HS-5 (cell line): ENCODE measurements at places on chromosomes 11 and 22.

DNA sequence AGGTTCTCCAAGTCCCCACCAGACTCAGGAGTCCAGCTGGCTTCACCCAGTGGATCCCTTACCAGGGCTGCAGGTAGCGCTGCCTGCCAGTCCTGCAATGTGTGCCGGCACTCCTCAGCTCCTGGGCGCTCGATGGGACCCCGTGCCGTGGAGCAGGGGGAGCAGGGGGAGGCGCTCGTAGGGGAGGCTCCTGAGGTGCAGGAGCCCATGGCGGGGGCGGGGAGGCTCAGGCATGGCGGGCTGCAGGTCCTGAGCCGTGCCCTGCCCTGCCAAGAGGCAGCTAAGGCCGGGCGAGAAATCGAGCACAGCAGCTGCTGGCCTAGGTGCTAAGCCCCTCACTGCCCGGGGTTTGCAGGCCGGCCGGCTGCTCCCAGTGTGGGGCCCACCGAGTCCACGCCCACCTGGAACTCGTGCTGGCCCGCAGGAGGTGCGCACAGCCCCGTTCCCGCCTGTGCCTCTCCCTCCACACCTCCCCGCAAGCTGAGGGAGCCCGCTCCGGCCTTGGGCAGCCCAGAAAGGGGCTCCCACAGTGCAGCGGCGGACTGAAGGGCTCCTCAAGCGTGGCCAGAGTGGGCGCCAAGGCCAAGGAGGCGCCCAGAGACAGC lies 792.9 kb upstream of the CCDC179 start:
- no peak for DNase-seq

DNA sequence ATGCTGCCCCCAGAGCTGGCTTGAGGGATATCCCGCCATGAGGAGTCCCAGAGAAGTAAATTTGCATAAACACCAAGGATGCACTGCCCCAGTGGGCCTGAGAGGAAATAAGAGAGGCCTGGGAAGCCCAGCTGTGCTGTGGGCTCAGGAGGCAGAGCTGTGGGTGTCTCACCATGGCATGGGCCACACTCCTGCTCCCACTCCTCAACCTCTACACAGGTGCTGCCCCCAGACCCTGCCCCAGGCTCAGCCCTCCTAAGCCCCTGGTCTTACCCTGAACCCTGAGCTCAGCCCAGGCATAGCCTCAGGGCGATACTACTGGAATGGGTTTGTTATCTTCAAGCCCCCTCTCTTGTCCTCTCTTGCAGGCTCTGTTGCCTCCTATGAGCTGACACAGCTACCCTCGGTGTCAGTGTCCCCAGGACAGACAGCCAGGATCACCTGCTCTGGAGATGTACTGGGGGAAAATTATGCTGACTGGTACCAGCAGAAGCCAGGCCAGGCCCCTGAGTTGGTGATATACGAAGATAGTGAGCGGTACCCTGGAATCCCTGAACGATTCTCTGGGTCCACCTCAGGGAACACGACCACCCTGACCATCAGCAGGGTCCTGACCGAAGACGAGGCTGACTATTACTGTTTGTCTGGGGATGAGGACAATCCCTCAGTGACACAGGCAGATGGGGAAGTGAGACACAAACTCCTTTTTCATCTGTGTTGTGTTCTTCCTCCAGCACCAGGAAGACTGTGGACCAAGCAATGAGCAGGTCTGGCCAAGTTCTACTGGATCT lies 59.9 kb downstream of the GGTLC2 start:
- DNase-seq: no peak

DNA sequence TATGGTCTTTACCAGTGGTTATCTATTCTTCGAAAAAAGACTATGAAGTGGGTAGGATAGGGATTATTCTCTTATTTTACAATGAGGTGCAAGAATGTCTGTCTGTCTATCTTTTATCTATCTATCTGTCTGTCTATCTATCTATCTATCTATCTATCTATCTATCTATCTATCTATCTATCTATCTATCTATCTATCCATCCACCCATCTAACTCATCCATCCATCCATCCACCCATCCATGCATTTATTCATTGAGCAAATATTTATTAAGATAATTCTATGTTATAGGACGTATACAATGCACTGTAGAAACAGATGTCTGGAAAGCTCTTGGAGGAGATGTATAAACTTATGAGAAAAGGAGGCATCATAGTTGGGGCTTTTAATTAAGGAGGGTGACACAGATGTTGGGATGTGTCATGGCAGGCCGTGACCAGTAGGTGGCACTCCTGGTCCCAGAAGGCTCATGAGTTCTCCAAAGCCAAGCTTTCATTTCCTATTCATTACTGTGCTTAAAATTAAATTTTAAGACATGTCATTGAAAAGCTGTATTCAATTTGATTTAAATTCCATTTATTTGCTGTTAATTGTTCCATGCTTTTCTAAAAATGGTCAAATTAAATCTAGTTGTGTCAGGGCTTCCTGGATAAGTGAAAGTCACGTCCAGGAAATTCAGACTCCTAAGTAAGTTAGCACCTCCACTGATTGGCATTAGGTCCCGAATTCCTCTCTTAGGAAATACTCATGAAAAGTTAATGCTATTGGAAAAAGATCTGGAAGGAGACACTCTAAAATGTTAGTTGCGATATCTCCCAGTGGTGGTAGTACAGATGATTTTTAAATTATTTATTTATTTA lies 19.0 kb upstream of the E2F8 start:
- DNase-seq: peak; percentile 37

GRCh38 chr11:9823439-9823838 lies 159.6 kb downstream of the SWAP70 start:
- DNase-seq: no peak

DNA sequence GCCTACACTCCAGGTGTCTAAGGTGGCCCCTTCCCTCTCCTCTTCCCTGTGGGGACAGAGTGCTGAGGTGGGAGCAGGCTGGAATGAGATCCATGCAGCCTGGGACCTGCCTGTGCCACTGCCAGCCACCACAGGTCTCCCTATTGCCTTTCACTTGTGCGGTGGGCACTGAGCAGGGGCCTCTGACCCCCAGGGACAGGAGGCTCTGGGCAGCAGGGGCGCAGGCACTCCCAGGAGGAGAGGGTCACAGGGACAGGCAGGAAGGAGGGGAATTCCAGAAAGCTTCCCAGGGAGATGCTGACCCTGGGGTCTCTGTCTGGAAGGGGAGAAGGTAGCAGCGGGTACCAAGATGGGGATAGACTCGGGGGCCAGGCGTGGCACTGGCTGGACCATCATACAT lies 228.5 kb upstream of the B3GAT1 start:
- DNase-seq: no peak

- no peak for DNase-seq
Observed at GRCh38 chr22:23564276-23564675, 15.8 kb downstream of the IGLL1 start.

- DNase-seq: no peak
Observed at GRCh38 chr22:27084130-27084529, 426.7 kb downstream of the MIAT start.

DNA sequence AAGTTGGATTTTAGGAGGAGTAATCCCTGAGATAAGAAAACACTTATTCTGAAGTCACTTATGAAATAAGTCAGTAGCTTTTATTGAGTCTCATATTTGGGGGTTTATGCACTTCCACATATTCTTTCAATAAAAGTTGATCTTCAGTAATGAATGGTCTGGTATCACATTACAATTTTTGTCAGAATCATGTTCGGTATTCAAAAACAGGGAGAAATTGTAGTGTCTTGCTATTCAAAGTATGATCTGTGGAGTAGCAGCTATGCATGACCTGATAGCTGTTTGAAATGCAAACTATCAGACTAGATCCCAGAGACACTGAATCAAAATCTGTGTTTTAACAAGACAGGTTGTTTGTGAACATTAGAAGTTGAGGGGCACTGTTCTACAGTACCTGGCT lies 857.6 kb downstream of the METTL15 start:
- no peak for DNase-seq

- no peak for DNase-seq
Observed at GRCh38 chr22:30905696-30906341, 62.8 kb downstream of the MORC2 start.

GRCh38 chr11:40405614-40406013 lies 1053.8 kb downstream of the LRRC4C start:
- no peak for DNase-seq

DNA sequence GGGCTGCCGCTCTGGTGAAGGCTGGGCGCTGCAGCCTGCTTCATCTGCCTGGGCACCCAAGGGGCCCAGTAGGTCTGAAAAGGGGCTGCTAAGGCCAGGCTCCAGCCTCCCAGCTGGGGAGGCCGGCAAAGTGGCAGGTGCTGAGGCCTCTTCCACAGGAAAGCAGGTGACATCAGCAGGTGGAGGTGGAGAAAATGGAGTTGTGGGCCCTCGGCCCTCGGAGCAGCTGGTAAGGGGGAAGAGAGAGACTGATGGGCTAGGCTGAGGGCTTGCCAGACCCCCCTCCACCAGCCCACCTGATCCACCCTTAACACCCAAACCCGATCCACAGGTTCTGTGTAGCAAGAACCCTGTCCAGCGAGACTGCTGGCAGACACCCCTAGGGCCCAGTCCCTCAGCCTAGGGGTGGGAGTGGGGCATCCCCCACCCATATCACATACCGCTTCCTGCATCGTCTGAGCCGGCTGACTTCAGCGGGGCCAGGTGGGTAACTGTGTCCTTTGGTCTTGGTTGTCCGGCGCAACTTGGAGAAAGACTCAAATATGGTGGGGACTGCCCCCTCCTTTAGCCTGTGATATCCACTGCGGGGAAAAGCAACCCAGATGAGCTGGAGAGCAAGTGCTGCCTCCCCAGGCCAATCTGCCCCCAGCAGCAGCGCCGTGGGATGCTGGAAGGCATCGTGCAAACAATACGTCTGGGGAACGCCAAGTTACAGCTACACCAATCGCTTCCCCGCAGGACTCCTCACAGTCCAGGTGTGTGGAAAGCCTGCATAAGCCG lies 1.5 kb downstream of the THAP7 start:
- no peak for DNase-seq

- DNase-seq: no peak
Observed at GRCh38 chr11:118763041-118763440, 27.9 kb downstream of the DDX6 start.

DNA sequence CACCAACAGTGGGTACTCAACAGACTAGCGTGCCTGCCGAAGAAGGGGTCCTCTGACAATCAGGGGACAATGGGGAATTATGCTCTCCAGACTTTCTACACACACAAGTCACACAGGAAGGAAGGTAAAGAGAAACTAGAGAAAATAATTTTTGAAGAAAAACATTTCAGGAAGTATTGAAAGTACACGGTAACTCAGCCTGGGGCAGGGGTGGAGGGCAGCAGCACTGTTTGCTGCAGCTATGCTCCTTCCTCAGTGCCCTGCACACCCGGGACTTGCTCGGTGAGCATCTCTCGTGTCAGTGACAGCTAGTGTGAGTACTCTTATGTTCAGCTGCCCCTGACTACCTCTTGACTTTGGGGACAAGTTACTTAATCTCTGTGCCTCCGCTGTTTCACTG lies 18.0 kb upstream of the APOA1 start:
- DNase-seq: no peak

DNA sequence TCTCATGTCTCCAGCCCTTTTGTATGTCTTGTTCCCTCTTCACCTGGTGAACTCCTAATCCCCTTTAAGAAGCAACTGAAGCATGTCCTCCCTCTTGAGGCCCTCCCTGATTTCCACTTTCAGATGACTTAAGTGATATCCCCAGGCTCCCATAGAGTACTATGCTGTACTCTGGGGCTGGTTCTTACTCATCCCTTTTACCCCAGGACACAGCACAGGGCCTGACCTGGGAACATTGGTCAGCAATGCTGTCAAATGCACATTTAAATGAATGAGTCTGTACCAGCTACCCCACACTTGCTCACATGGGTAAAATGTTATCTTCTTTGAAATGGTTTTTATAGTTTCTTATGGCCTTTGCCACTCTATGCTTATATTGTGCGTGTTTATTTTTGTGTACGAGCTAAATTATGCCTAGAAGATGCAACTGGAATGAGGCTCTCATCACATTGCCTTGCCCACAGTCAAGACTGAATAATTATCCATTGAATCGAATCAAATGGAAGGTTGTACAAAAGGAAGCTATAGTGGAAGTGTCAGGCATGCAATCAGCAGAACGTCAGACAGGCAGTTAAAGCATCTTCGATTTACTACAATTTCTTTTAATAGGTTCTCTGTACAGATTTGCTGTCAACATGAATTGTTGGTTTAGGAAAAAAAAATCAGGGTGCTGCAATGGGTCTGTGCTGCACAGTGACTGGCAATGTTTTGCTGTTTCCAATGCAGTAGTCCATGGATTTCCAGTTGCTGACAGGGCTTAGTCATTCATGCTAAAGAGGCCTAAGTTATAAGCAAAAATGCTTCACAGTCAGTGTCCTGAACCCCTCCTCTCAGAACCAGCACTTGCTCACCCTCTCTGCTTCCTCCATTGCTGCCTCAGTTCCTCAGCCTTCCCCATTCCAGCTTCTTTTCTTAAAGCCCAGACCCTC lies 79.5 kb downstream of the PARVA start:
- no peak for DNase-seq

GRCh38 chr11:120174866-120175265 lies 36.0 kb upstream of the OAF start:
- no peak for DNase-seq

DNA sequence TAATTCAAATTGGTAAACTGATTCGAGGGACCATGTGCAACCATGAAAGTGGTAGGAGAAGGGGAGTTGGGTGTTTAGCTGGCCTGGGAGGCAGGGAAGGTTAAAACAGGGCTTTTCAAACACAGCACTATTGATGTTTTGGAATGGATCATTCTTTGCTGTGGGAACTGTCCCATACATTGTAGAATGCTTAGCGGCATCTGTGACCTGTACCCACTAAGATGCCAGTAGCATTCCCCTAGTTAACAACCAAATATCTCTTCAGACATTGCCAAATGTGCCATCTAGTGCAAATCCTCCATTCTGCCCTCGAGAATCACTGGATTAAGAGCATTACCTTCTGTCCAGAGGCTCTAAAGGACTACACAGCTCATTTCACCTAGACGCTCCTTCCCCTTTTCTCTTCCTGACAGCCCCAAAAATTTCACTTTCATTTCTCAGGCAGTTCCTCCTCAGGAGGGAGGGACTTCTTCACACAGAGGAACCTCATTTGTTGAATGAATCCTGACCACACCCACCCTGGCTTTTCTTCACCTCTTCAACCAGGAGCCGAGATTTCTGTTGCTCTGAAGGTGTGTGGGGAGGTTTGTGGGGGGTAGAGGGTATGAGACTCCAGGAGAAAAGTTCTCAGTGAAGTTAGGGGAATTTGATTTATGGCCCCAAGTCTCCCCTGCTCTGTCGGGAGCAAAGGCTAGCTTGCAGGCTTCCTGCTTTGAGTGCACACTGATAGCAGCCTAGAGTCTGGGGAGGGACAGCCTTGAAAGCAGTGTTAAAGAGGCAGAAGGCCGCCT lies at the start of gene TRIM34:
TRIM34 (plus strand) TSS at position 513 of the 791 bp plus-strand sequence. CDS start 7,331 bp downstream, outside the sequence.
- peak; percentile 40 for DNase-seq

- no peak for DNase-seq
Observed at GRCh38 chr11:30453705-30454104, 130.8 kb downstream of the ARL14EP start.
